ENCODE measurements at places on chromosomes 4 and X.
A peak's percentile ranks its signal among the peaks of the same experiment; 100 is the strongest.

GRCh38 chr4:186144946-186145569 lies 40.6 kb downstream of the FAM149A start:
- DNase-seq: no peak

DNA sequence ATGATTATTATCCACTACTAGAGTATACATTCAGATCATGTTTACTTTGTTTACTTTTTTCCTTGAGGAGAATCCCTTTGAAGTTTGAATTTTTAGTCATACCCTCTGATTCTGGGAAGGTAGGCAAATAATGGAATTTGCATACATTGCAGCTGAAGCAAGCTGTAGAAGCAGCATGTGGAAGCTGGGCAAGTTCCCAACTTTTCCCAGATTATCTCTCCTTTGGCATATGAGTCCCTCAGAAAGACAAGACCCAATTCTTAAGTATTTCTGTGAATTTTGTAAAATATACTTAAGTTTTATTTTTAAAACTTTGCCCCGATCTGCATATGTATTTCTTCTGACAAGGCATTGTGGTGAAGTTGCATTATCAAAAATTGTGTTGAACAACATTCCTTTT lies 94.9 kb downstream of the CNKSR2 start:
- no peak for DNase-seq

DNA sequence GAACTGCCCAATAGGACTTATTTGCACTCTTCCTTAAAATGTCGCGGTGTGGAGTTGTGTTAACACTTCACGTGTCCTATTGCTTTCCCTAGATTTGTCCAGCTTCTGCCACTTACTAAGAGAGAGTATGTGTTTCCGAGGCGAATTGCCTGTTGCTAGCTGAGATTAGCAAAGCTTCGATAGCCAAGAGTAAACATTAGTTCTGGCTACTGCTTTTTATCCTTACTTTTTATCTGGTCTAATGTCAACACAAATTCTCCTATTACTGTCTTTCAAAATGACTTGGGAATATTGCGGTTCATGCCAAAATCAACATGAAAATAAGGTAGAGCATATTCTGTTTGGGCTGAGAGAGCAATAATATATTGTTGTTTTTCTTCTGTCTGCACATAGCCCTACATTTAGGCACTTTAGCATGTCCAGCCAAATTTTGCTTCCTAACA lies 90.4 kb upstream of the VEGFC start:
- no peak for DNase-seq

DNA sequence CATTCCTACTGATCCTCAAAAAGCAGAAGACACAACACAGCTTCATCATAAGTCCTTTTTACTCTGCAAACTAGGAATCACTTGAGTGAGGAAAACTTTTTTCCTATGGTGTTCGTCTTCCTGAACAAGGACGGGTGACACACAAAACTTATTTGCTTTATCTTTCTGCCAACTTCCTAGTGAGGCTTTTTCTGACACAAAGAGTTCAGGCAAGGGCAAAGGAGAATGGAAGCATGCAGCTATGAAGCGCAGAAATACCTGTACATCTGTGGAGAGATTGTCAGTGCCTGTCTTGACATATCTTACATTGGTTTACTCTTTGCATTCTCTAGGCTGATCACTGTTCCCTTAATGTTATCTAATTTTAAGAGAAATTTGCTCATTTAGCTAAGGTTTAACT lies 548.0 kb upstream of the IGFBP7 start:
- no peak for DNase-seq

DNA sequence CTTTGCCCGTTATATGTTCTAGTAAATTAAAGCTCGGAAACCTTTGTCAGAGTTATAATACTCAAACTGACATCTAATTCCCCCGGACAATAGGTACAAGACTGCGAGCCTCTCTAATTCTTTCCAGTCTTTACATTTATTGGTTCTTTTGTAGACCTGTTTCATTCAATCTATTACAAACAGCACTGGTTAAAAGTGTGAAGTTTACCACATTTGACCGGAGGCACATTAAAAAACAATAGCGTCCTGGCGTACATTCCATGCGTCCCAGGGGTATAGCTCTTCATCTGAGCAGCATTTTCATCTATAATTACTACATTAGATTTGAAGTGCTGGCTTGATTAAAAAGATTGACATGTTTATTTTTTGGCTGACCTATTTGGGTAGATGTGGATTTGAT lies 49.9 kb upstream of the TENM3 start:
- DNase-seq: no peak

- no peak for DNase-seq
Measured at GRCh38 chr4:24570574-24571236, 13.6 kb downstream of the DHX15 start.

DNA sequence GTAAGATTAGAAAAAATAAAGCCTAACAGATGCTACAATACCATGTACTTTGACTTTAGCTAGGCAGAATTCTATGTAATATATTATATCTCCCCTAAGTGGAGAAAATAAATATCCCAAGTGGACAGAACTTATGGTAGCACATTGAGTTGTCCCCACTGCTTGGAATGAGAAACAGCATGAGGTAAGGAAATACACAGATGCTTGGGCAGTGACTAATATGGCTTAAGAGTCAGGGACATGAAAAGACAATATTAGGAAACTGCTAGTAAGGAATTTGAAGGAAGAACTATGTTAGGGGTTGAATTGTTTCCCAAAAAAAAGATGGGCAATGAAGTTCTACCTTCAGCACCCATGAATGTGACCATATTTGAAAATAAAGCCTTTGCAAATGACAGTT lies 2265.1 kb downstream of the PCDH7 start:
- no peak for DNase-seq

GRCh38 chrX:39514801-39515200 lies 583.0 kb downstream of the BCOR start:
- no peak for DNase-seq

GRCh38 chrX:39470588-39471407 lies 627.0 kb downstream of the BCOR start:
- DNase-seq: no peak

DNA sequence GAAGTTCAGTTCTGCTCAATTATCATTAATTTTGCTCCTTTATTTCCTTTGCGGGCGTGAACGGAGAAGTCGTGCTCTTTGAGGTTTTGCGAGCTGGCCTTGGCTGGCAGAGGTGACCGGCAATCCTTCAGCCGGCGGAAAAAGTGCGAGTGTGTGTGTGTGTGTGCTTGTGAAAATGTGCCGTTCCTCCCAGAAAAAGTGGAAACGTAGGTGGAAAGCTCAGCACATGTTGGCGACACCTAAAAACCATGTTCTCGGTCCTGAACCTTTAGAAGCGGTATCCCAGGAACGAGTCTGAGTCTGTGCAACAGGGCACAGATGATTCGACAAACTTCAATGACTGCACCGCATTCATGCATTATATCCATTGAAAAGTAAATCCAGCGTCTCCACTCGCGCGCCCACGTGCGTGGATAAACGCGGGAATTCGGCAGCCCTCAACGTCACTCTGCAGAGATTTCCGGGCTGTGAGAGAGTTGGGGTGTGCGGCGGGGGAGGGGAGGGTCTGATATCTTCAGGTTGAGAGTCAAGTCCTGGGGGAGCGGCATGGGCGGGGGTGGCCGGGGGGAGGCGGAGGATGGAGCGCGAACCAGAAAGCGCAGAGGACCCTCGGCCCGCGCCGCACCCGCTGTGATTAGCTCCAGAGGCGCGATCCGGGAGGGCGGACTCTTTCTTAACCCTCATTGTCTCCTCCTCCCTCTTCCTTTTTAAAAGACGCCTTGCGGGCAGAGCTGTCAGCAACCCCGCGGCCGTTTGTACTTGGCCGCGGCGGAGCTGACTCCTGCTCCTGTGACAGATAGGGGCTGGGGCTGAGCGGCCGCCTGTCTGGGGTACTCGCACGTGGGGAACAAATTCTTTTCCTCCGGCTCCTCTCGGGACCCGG lies at the start of gene SHISA3:
Gene SHISA3, plus strand, starts transcription at position 737 of the 883 bp plus-strand sequence. CDS start 569 bp downstream, outside the sequence.
- no peak for DNase-seq

- no peak for DNase-seq
Measured at GRCh38 chr4:152064282-152064681, 303.5 kb upstream of the GATB start.

DNA sequence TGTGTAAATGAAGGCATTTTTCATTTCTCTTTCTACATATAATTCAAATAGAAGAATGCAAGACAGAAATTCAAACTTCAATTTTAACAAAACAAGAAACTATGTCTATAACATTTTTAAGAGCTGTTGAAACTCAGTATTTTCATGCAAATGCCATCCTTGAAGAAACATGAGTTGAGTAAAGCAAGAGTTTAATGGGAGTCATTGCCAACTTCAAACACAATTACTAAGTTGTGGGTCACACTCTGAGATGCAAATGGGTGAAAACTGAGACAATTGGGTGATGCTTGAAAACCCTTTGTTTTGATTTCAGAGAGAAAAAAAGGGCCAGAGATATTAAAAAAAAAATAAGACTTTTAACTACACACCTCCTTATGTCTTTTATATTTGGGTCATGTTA lies 865.9 kb downstream of the FAT4 start:
- DNase-seq: no peak

DNA sequence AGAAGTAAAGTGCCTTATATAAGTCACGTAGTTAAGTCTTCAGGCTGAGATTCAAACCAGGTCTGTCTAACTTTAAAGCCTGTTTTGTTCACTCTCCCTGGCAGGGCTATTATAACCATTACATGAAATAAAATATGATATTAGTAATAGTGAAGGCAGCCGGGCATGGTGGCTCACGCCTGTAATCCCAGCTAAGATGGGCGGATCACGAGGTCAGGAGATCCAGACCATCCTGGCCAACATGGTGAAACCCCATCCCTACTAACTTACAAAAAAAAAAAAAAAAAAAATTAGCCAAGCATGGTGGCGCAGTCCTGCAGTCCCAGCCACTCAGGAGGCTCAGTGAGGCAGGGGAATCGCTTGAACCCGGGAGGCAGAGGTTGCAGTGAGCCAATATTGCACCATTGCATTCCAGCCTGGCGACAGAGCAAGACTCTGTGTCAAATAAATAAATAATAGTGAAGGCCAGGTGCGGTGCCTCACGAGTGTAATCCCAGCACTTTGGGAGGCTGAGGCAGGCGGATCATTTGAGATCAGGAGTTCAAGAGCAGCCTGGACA lies 22.1 kb upstream of the SOWAHD start:
- DNase-seq: no peak

GRCh38 chr4:108540536-108540935 lies 79.8 kb upstream of the RPL34 start:
- no peak for DNase-seq

DNA sequence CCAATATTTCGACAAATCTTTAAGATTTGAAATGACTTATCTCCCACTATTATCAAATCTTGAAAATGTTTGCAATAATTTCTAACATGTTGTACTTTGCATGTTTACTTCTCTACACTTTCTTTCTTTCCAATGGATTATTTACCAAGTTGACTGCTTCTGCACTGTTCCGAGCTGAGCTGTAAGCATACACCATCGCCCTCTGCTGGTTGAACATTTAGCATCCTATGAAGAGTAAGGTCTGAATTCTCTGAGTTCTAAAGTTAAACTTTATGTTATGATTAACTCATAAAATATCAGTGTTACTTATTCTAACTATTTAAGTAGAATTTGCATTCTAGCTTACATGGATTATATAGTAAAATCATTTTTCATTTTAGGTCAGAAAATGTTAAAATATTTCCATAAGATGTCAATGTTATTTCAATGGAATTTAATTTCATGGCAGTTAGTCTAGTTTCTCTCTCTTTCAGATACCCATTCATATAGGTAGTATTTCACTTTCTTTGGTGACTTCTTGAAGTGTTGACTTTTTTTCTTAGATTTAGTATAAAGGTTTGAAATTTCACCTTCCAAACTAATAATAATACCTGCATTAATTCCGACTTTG lies 137.4 kb downstream of the DKK2 start:
- peak; percentile 30 for DNase-seq

DNA sequence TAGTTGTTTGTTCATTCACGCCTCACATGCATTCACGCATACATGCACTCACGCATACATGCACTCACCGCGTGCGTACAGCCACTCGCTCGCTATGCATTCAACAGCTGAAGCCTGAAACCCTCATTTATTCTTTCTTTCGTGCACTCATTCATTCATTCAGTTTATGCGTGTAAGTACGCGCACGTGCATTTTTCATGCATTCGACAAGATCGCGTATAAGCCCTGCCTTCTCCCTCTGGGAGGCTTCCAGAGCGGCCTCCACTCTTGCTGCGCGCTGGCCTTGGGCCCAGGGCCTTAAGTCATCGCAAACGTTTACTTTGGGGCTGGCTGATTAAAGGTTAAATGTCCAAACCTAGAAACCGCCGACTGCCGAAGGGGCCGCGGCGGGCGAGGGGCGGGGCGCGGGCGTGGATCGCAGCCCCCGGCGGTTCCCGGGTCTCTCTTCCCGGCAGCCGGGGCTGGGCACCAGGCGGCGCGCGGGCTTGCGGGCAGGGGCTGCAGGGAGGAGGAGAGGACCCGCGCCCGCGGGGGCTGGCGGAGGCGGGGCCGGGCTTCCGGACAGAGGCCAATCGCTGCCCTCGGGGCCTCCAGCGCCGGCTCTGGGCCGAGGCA lies at the start of gene GYG2:
Gene GYG2, plus strand, starts transcription at position 587 of the 615 bp plus-strand sequence. CDS start 1,259 bp downstream, outside the sequence.
- DNase-seq: no peak

- DNase-seq: no peak
Measured at GRCh38 chr4:149398993-149399392, 416.6 kb downstream of the IQCM start.

GRCh38 chr4:188408244-188409030 lies 269.2 kb downstream of the TRIML1 start:
- no peak for DNase-seq
